T-helper 17 cell (primary cell): ENCODE measurements at places on chromosomes 4 and X.
A peak's percentile ranks its signal among the peaks of the same experiment; 100 is the strongest.

DNA sequence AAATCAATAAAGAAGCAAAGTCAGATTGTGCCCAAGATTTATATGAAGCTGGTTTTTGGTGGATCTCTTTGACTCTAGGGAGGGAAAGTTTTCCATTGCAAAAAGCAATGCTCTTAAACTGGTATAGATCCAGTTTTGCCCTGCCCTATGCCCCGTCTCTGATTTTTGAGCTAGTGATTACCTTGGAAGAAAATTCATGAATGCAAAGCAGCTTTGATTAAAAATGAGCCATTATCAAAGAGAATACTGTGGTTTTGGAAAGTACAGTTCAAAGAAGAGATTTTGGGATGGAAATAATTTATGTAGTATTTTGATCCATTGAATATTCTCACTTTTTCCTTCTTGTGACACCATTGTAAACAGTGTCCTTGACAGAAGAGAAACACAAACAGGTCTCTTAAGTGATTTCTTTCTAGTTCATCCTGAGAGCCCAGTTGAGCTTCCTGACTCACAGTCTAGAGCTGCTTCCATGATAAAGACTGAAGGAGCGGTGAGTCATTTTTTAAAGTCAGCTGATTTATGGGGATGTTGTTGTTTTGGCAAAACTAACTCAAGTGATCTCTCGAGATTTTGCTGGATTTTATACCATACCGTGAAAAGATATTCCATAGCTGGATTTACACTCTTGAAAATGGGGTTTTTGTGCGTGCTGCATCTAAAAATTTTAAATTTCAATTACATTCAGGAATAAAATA, 76.7 kb downstream of the AFF1 start:
- H3K36me3 ChIP-seq = no peaks in the 10 kb centered on the region
- H3K4me3 ChIP-seq = no peak overlapping the region
- peaks cover 60% of the 10 kb centered on the region for H3K4me1 ChIP-seq
- peak overlapping the region; percentile 72 for H3K27ac ChIP-seq
- H3K27me3 ChIP-seq = no peaks in the 10 kb centered on the region

DNA sequence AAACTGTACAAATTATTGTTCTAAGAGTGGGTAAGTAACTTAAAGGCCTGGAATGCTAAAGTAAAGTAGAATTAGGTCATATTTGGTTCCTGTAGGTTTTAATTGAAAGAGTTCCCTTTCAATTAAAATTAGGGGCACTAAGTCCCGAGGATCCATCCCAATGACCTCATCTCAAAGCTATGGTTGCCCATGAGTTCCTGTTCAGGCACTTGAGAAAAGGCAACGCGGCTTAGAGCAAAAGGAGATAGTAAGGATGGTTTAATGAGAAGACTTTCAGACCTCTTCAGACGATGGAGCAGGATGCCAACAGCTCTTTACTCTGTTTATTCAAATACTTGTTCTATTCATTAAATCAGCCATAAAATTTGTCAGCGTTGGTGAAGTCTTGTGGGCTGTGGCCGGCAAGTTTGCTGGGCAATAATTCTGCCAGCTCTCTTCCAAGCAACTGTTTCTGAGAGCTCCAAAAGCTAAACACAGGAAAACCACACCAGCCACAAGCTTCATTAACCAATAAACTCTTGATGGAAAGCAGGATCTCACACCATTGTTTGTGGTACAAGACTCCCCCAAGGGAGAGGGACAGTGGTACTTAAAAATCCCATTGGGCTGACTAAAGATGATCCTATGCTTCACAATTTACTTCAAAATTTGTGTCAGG, 167.4 kb downstream of the COL4A6 start:
- peaks cover 2% of the 10 kb centered on the region for H3K4me1 ChIP-seq
- no peak overlapping the region for H3K4me3 ChIP-seq
- no peak overlapping the region for H3K27ac ChIP-seq

DNA sequence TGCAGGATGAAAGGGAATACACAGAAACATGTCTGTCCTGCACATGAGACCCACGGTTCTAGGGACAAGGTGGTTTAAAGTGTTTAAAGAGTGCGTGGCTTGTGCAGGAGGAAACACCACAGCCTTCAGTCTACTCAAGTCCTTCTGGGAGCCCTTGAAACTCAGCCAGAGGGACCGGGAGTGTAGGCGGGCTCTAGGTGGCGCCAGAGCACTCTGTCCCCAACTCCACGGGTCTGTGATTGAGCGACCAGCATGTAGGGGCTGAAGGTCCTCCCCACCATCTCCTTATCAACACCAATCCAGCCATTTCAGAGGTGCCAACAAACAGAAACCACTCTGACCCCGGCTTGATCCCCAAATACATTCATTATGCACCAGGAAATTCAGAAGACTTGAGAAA, 82.0 kb upstream of the CLDN34 start:
- no peak overlapping the region for H3K4me3 ChIP-seq
- H3K36me3 ChIP-seq = peaks cover 2% of the 10 kb centered on the region
- peaks cover 21% of the 10 kb centered on the region for H3K27me3 ChIP-seq
- H3K4me1 ChIP-seq = no peaks in the 10 kb centered on the region

- H3K4me3 ChIP-seq = no peak overlapping the region
- no peaks in the 10 kb centered on the region for H3K36me3 ChIP-seq
- H3K27ac ChIP-seq = no peak overlapping the region
- no peaks in the 10 kb centered on the region for H3K27me3 ChIP-seq
- no peak for DNase-seq
Measured at GRCh38 chr4:156933633-156934258, 37.9 kb downstream of the PDGFC start.

DNA sequence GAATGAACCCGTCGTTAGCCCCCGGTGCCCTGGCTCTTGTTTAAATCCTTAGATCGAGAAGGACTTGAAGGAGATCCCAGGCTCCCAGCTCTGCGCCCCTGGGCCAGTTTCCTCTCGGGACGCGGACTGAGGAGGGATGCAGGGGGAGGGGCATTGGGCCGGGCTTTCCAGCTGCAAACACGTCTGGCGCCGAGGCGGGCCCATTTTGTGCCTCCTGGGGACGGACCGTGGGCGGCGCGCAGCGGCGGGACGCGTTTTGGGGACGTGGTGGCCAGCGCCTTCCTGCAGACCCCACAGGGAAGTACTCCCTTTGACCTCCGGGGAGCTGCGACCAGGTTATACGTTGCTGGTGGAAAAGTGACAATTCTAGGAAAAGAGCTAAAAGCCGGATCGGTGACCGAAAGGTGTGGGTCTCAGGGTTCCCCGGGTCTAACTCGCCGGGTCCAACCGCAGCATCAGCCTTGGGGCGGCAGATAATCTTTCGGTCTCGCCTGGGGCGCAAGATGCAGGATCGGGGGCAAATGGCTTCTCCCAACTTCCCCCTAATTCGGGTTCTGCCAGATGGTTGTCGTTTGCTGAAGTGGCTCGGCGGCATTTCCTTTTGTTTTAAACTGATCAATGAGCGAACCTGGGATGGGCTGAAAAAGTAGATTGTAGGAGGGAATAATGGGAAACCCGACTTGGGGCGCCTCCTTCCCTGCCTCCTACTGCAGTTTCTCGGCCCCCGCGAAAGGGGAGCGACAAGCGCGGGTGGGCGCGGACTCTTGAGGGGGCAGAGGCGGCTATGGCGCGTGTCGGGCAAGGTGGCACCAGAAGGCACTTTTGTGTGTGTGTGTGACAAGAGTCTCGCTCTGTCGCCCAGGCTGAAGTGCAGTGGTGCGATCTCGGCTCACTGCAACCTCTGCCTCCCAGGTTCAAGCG, 2.9 kb downstream of the PDGFRA start:
- peaks cover 76% of the 10 kb centered on the region for H3K27me3 ChIP-seq
- H3K4me3 ChIP-seq = peak overlapping the region; percentile 89
- DNase-seq = no peak
- H3K27ac ChIP-seq = no peak overlapping the region
- peaks cover 5% of the 10 kb centered on the region for H3K36me3 ChIP-seq

DNA sequence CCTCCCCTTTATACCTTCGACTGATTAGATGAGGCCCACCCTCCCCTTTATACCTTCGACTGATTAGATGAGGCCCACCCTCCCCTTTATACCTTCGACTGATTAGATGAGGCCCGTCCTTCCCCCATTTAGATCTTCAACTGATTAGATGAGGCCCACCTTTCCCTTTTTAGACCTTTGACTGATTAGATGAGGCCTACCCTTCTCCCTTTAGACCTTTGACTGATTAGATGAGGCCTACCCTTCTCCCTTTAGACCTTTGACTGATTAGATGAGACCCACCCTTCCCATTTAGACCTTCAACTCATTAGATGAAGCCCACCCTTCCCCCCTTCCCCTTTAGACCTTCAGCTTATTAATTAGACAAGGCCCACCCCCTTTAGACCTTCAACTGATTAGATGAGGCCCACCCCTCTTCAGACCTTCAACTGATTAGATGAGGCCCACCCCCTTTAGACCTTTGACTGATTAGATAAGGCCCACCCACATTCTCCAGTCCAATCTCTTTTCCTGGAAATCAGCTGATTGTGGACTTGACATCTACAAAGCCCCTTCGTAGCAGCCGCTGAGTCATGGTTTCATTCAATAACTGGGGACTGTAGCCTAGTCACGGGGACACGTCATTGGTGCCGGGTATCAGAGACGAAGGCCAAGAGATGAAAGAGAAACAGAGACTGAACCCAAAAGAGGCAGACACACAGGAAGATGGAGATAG, 28.8 kb upstream of the IL3RA start:
- DNase-seq = no peak
- no peak overlapping the region for H3K27ac ChIP-seq
- H3K4me3 ChIP-seq = no peak overlapping the region
- H3K36me3 ChIP-seq = peaks cover 2% of the 10 kb centered on the region

DNA sequence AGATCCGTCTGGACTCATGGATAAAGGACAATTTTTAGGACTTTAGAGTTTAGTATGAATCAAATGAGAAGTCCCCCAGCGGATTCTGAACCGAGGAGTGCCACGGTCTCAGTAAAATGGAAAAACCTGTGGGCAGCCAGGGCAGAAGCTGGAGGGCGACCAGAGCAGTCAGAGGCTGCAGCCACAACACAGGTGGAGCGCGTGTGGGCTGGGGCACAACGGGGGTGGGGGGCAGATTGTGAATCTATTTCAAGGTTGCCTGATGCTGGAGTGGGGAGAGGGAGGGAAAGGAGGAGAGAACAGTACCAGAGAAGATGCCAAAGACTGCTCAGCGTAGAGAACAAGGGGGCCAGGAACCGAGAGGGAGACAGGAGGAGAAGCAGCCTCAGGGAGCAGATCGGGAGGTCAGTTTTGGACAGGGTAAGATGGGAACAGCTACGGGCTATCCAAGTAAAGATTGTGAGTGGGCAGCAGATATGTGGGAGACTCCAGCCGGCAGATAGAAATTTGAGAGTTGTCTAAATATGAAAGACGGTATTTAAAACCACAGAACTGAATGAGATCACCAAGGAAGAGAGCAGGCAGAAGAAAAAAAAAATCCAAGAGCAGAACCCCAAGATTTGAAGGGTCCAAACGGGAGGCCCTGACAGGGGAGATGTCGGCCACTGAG, 9.5 kb downstream of the FAT1 start:
- no peaks in the 10 kb centered on the region for H3K36me3 ChIP-seq
- no peak overlapping the region for H3K27ac ChIP-seq
- DNase-seq = no peak
- H3K27me3 ChIP-seq = no peaks in the 10 kb centered on the region
- H3K4me1 ChIP-seq = no peaks in the 10 kb centered on the region
- no peak overlapping the region for H3K4me3 ChIP-seq

GRCh38 chrX:110407910-110408545, 49.4 kb downstream of the RTL9 start:
- DNase-seq = peak; percentile 36
- H3K4me3 ChIP-seq = no peak overlapping the region
- H3K36me3 ChIP-seq = no peaks in the 10 kb centered on the region
- peaks cover under 1% of the 10 kb centered on the region for H3K4me1 ChIP-seq

DNA sequence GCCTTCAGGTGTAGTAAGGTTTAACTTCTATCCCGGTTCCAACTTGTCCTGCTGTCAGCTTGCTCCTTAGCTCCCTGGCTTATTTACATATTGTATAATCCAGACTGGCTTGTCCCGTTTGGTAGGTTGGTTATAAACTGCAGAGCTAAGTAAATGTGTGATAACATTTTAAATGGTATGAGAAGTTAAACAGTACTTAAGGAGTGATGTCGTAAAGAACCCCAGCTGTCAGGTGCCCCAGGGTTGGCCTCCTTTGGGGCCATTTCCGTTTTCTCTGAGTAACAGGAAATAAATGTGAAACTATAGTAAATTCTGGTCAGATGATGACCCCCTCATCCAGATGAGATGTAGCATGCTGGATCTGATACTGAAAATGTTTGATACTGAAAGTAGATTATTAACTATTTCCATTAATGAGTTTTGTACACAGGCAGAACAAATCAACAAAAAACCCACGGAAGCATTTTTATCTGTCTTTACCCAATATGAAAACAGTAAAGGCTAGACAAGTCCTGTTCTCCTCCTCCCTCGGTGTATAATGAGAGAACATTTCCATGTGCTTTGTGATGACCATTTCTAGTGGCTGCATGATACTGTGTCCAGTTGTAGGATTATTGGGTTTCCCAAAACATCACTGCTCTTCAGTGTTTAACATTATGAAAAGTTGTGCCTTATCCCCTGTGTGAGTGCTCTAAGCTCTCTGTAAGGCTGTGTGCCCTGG, 22.4 kb downstream of the GAB1 start:
- H3K27ac ChIP-seq = no peak overlapping the region
- no peak for DNase-seq
- H3K4me3 ChIP-seq = peak overlapping the region; percentile 73
- H3K27me3 ChIP-seq = peaks cover 1% of the 10 kb centered on the region

DNA sequence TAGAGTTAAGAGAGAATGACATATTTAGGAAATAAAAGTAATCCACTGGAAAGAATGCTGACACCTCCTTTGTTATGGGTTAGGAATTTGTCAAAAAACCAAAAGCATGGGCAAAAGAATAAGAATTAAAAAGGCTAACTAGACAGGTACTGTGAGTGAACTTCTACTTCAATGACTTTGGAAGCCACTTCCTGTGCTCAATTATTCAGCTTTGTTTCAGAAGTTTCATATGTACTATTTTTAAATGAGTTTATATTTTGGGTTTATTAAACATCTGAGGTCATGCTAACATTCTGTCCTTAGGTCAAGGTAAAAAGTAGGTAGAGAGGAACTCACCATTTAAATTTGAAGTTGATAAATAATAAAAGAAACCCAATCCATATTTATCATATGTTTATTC, 106.7 kb upstream of the CXorf51A start:
- H3K27me3 ChIP-seq = no peaks in the 10 kb centered on the region
- no peaks in the 10 kb centered on the region for H3K4me1 ChIP-seq
- H3K27ac ChIP-seq = no peak overlapping the region
- no peaks in the 10 kb centered on the region for H3K36me3 ChIP-seq
- no peak for DNase-seq
- no peak overlapping the region for H3K4me3 ChIP-seq

DNA sequence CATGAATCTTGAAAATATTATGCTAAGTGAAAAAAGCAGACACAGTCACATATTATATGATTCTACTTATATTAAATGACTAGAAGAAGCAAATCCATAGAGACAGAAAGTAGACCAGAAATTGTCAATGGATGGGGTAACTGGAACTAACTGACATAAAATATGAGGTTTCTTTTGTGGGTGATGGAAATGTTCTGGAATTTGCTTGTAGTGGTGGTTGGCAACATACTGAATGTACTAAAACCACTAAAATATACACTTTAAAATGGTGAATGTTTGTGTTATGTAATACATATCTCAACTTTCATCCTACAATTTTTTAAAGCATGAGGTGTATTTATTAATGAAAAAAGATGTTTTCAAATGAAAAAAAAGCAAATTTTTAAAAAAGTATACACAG, 14.7 kb downstream of the CNOT6L start:
- no peak overlapping the region for H3K4me3 ChIP-seq
- H3K27me3 ChIP-seq = no peaks in the 10 kb centered on the region
- H3K27ac ChIP-seq = peak overlapping the region; percentile 88
- no peak for DNase-seq

- H3K4me3 ChIP-seq = no peak overlapping the region
- no peaks in the 10 kb centered on the region for H3K4me1 ChIP-seq
- H3K27me3 ChIP-seq = no peaks in the 10 kb centered on the region
- H3K27ac ChIP-seq = no peak overlapping the region
Measured at GRCh38 chr4:175440786-175441185, 371.3 kb downstream of the GPM6A start.
